Activated T-cell treated with anti-CD3 and anti-CD28 coated beads, Interleukin-2, amount 50 U/mL, for 4 hours (primary cell): ENCODE measurements at places on chromosomes 7 and 10. TPM values are rescaled to one million over a fixed set of nuclear protein-coding genes. Genes with fewer than 3 reads are reported as not detected.

The SLC13A1 gene
- not detected for total RNA-seq

The GPNMB gene
- total RNA-seq = 0.71 TPM

The NPTX2 gene
- total RNA-seq = 0.18 TPM

The PRLHR gene
- not detected for total RNA-seq

The BICC1 gene
- not detected for total RNA-seq

The STRIP2 gene
- total RNA-seq = 56.1 TPM

The PRSS37 gene
- not detected for total RNA-seq

The CDHR3 gene
- total RNA-seq = 0.63 TPM

The WIPF3 gene
- not detected for total RNA-seq

The LEP gene
- total RNA-seq = not detected

The POLR2J2 gene
- total RNA-seq = 5.8 TPM

The OLAH gene
- total RNA-seq = not detected

The EPDR1 gene
- 2.0 TPM for total RNA-seq

The TMEM236 gene
- 0.03 TPM for total RNA-seq

The C10orf62 gene
- total RNA-seq = not detected

The TUBB8 gene
- not detected for total RNA-seq

The SEMA3D gene
- not detected for total RNA-seq

The KLLN gene
- total RNA-seq = 0.35 TPM

The TMEM254 gene
- 9.7 TPM for total RNA-seq

The PLPP4 gene
- not detected for total RNA-seq

The RADIL gene
- 0.32 TPM for total RNA-seq

The SNCG gene
- total RNA-seq = not detected

The AKR1C4 gene
- total RNA-seq = not detected

The ZNF680 gene
- 4.8 TPM for total RNA-seq

The CH25H gene
- total RNA-seq = not detected

The PAPOLB gene
- total RNA-seq = 0.05 TPM

The LRRD1 gene
- total RNA-seq = not detected

The ACTL6B gene
- total RNA-seq = not detected

The FGL2 gene
- total RNA-seq = not detected

The RNF32 gene
- 0.43 TPM for total RNA-seq

The EZH2 gene
- 137 TPM for total RNA-seq

The OIT3 gene
- not detected for total RNA-seq

The CXCL12 gene
- 0.13 TPM for total RNA-seq

The HOXA4 gene
- total RNA-seq = 0.14 TPM

The ITPRIP gene
- total RNA-seq = 19.5 TPM
